ENCODE measurements at places on chromosomes 7 and 10.

DNA sequence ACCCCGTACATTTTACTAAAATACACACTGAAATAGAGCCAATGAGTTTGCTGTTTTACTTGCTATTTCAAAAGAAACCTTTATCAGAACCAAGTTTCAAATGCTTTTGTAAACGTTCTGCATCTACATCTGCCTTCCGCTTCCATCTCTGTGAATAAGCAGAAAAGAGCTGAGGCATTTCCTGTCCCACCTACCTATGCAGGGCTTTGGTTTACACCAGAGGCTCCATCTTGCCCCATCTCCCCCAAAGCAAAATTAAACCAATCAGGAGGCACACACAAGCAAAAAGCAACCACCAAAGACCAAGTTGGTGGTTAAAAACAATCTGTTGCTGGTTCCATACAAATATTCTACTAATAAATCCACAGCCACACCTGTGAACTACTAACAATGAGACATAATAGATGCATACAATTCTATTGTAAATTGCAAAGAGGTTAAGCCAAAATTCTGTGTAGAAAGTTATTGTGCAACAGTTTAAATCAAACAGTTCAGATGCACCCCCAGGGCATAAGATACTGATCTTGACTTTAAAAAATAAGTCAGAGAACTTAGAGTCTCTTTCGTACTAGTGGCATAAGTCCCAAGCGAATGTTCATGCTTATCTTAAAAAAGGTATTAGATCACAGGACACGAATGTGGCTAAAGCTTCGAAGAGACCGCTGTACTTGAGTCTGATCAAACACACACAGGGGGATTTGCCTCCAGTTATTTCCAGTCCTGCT is 83.9 kb downstream of the FGFR2 start:
- no peak for DNase-seq

DNA sequence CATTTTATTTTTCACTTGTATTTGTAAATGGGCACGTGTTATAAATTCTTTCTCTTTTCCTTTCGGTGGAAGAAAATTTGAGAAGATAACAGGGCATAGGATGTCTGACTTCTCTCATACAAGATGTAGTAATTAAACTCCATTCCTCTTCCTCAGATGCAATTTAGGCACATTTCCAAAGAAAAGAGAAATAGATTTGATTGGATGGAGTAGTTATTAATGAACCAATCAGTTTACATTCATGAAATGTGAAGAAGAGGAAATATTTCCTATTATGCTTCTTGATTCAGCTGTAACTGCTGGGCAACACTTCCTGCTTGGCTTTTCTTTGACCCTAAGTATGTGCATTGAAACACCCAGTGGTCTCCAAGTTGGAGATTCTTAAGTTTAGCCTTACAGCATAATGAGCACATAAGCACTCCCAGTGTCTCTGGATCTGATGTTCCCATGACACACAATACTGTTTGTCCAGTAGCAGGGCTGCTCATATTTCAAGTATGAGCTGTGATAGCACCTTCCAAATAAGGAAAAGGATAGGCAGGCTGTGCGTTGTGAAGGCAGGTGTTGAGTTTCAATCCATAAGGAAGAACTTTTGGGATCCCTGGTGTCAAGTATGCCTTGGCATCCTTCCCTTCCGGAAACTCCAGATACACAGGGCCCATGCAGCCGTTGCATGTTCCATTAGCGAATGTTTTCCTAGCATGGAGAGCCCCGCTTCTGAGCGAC is 33.4 kb upstream of the COBL start:
- DNase-seq: no peak

DNA sequence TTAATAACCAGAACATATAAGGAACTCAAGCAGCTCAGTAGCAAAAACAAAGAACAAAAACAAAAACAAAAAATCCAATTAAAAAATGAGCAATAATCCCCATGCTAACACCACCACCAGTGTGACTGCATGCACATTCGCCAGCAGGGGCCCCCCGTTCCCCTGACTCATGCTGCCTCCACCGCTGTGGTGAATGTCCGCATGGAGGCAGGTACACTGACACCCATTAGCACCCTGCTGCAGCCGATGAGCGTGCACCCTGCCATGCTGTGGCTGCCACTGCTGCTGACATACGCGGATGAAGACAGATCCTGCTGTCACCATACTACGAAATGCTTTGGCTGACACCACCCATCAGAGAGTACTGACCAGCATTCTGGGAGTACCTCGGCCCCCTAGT is 321.6 kb upstream of the LRRTM3 start:
- DNase-seq: no peak

- DNase-seq: no peak
Measured at GRCh38 chr7:78642751-78643150, 810.7 kb downstream of the MAGI2 start.

DNA sequence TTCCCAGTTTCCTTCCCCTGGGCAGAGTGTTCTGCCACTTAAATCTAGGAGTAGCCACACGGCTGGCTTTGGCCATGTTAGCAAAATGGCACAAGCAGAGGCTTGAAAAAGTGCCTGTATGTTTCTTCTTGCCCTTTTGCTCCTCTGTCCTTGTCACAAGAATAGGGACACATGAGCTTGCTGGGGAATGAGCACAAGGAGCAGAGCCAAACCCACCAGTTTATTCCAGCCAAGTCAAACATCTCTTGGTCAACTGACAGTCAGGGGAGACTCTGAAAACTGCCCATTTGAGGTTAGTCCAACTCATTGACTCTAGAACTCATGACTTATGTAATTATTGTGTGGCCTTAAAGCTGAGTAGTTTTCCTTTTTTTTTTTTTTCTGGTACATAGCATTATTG is 739.7 kb upstream of the FZD8 start:
- no peak for DNase-seq

DNA sequence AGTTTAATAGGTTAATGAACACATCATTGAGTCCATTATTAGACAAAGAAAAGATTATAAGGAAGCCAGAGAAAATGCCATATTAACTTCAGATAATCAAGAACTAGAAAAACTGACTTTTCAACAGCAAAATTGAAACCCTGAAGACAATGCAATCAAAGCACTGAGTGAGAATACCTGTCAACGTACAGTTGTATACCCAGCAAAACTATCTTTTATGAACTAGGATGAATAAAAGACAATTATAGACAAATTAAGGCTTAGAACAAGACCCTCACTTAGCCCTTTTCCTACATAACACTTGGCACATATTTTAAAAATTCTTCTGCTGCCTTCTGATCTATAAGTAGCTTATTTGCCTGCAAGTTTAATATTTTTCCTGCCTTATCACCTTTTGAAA is 19.0 kb upstream of the DGKI start:
- no peak for DNase-seq

DNA sequence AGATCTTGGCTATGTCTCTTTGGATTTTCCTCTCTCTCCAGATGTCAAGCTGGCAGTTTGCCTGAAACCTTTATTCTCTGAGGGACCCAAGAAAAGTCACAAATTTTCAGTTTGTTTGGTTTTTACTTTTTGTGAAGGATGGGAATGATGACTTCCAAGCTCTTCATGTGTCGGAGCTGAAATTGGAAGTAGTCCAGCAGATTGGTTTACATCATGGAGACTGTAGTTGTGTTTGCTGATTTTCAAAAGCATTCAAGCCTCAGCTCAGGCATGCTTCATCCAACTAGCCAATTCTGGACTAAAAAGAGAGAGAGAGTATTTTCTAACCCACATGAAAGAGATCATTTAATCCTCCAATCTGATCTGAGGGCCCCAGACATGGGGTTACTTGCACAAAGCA is 326.2 kb upstream of the AUTS2 start:
- no peak for DNase-seq

DNA sequence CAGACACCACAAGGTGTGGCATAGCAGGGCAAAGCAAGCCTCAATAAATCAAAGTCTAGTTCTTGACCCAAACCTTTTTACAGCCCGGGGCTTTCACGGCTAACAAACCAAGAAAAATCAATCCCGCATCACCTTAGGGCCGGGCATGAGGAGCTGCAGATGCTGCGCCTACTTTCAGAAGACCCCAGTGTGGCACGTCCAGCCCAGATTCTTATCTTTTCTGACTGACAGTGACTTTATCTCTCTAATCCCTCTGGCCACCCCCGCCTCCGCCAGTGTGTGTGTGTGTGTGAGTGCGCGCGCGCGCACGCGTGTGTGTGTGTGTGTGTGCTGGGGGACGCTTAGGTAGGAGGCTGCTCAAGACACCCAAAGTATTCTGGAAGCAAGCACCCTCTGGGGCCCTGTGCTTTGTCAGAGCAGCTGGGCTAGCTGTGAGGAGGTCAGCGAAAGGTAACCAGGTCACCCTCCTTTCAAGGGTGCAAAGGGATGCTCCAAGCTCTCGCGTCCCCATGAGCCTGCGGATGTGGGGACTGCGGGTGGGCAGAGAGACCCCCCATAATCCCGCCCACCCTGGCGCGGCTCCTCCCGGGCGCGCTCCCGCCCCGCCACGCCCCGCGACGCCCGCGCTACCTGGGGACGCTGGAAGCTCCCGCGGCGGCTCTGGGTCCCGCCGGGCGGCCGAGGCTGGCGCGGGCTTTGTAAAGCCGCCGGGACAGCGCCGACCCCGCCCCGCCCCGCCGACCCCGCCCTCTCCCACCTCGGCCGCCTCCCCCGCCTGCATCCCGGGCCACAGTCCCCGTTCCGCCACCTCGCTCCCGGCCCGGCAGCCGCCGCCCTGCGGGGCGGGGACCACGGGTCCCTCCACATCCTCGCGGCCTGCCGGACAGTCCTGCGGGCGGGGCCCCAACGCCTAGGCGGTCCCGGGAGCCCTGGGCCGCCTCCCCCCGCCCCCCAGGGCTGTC is 57.1 kb upstream of the RHOBTB1 start:
- no peak for DNase-seq

DNA sequence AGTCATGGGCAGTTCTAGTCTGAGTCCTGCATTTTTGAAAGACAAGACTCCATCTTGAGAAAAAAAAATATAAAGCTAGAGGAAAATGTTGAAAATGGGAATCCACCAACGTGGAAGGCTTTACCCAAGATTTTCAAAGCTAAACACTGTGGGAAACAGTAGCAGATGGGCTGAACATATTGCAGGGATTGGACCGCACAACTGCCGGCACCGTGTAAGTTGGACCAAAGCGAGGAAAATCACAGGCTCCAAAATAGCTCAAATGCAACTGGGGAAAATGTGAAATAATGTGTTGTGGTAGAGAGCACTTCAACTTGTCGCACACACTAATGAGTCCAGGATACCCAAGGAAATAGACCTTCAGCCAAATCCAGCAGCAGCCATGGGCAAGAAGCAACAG is 26.4 kb upstream of the ADRB1 start:
- no peak for DNase-seq

GRCh38 chr7:137146012-137146455 is 197.5 kb downstream of the PTN start:
- peak; percentile 24 for DNase-seq

DNA sequence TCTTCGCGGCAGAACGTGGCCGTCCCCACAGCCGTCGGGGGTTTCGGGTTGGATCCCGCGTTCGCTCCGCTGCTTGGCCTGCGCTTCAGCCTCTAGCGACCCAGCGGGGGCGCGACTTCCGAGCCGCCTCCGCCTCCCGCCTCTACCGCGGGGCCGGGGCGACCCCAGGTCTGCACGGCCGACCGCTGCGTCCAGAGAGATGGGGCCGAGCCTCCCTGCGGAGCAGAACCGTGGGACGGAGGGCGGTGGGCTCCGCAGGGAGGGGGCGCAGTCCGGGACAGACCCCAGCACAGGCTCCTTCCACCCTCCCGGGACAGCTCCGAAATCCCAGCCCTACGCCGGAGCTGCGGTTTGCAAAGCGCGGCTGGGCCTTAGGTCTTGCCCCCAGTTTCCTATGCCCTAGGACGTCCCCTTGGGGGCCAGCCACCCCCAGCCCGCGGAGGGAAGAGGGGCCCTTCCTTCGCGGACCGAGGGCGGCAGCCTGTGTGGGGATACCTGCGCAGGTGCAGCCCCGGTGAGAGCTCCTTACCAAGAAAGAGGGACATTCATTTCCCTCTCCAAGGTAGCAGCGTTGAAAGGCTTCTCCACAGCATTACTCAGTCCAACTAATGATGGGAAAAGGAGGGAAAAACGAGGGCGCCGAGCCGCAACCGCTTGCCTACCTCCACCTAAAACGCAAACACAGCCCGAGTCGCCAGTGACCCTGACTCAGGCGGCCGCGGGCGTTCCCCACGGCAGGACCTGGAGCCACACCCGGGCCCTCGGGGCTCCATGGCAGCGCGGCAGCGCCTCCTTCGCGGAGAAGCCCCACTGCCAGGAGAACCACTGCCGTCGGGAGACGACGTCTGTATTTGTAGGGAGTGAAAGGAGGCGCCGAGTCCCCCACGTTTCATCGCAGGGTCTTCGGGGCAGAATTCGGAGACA is 115.7 kb downstream of the BMS1 start:
- no peak for DNase-seq

GRCh38 chr10:58457761-58458616 is 54.7 kb upstream of the BICC1 start:
- peak; percentile 46 for DNase-seq

- peak; percentile 20 for DNase-seq
Measured at GRCh38 chr10:114103284-114103683, 59.6 kb downstream of the ADRB1 start.

DNA sequence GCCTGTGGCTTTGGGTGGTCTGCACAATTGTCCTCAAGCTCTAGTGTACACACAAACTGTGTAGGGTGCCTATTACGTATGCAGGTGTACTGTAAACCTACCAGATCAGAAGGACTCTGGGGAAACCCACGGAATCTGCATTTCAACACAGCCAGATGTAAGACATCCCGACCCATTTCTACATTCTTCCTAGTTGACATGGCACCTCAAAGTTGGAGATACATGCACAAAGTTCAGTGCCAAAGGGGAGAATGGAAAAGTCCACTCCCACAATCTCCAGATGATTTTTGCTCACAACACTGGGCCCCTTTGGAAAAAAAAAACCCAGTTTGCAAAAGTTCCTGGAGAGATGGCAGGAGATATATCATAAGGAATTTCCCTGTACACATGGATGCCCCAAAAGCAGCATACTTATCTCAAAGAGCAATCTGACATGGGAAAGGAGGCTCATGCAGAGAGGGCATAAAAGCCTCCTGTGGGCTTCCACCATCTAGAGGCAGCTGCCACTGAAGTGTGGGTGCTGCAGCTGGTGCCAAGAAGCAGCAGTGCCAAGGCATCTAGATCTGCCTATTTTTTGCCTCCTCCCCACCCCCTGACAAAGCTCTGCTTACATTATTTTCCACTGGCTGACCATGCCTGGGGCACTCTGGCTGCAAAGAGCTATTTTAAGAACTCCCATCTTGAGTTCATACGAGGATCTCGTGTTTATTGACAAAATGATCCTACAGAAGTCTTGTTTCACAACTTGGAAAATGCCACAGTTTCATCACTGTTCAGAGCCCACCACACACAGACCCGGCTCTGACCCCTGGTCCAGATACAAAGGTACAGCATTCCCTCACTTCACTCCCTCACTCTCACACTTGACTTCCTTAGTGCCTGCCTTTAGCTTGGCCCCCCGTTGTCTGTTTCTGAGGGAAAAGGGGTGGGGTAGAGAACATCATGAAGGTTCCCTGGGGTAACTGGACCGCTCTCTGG is 12.9 kb downstream of the TECTB start:
- no peak for DNase-seq

DNA sequence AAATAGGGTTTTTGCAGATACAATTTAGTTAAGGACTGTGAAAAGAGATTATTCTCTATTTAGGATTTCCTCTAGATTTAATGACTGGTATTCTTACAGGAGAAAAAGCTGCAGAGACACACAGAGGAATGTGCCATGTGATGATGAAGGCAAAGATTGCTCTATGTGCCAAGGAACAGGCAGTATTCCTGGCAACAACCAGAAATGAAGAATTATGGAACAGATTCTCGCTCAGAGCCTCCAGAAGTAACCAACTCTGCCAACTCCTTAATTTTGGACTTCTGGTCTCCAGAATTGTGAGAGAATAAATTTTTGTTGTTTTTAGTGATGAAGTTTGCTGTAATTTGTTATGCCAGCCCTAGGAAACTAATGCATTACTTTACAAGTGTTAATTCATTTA is 307.6 kb upstream of the SEMA3A start:
- DNase-seq: no peak

- no peak for DNase-seq
Measured at GRCh38 chr7:42077271-42078135, 159.5 kb downstream of the GLI3 start.
